ENCODE measurements at places on chromosomes 2 and 18.

- no peak for DNase-seq
These were observed 2.3 kb upstream of the GLI2 start for GRCh38 chr2:120733238-120733932.

- DNase-seq: no peak
These were observed 411.8 kb downstream of the RAD51AP2 start for GRCh38 chr2:17106418-17106817.

DNA sequence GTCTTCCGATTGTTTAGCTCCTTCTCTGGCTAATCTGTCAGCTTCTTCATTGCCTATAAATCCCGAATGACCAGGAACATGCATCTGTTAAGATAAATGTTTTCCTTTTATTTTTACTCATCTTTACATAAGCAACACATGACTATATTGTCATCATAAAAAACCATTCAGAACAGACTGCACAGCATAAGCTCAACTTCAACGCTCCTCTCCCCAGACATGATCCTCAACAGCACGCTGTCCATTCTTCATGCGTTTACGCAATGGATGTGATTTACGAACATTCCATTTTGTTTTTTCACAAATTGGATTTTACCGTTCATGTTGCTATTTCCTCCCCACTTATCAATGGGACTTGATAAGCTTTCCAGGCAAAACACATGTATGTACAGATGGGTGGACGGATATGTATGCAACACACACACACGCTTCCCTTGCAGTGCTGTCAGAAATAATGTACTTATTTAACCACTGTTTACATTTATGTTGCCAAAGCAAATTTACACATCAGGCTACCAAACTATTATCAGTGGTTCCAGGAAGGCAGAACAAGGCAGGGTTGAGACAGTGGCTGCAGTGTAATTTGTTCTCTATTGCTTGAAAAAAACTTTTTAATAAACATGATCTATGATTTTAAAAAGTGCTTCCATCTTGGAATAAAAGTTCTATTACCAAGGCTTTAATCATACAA lies 12.2 kb downstream of the RNASEH1 start:
- DNase-seq: no peak

- DNase-seq: no peak
These were observed 1129.4 kb downstream of the TDRD15 start for GRCh38 chr2:22253171-22253570.

DNA sequence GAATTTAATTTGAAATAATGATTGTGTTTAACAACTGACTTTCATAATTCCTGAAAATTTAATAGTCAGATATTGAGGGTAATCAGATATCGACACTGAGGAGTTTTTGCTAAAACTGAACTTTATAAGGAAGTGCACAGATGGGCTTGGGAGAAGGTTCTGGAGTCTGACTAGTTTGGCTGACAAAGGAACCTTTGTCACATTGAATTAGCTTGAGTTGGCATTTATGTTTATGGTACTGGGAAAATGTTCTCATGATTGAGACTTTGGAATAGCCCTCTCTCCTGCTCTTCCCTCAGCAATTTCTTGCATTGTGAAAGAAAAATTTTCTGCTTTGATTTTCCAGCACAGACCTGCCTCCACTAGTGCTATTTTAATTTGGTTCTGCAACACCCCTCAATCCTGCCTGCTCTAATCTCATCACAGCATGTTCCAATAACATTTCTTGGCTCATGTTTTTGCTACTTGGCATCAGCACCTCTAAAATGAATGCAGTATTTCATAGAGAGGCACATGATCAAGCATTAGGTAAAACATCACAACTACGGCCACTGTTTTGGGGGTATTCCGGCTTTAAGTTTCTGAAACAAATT lies 133.9 kb upstream of the FSHR start:
- DNase-seq: no peak

DNA sequence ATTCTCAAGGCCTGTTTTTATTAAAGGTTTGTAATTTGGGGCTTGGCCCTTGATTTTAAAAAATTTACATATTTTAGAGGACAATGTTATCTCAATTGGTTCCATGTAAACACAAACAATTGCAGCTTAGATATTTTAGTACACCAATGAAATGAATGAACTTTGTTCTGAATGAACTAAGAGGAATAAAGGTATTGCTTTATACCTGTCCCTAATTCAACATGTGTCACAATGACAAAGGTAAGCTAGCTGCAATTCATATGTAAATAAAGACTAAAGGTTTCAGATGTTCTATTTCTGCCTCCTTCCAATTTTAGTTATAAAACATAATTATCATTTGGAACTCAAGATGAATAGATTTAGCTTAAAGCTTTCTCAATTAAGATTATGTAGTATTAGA lies 11.4 kb downstream of the HOXD1 start:
- no peak for DNase-seq

- no peak for DNase-seq
These were observed 324.8 kb upstream of the MEIS1 start for GRCh38 chr2:66110086-66110485.

DNA sequence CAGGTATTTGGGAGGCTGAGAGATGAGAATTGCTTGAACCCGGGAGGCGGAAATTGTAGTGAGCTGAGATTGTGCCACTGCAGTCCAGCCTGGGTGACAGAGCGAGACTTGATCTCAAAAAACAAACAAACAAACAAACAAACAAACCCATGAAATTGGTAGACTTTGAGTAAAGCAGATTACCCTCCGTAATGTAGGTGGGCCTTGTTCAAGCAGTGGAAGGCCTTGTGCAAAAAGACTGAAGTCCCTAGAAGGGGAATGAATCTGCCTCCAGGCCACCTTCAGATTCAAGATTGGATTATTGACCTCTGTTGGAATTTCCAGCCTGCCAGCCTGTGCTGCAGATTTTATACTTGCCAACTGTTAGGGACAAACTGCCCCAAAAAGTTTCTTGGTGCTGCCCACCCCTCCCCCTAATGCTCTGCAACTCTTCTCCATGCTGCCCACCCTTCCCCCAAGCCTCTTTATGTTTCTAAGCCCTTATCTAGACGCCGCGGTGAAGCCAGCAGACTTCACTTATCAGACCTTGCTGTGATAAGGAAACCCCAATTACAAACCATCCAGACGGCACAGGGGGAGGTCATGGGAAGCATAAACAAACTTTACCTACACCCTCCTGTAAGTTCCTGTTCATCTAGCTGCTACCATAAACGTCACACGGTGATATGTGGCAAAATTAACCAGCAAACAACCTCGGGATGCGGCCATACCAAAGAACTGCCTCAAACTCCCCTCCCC lies 17.0 kb downstream of the CYP27A1 start:
- DNase-seq: no peak

- no peak for DNase-seq
These were observed 27.4 kb upstream of the PPP3R1 start for GRCh38 chr2:68279691-68280090.

Measured in activated T-helper 1 cell treated with Interleukin-2 at 50 U/mL for 16 hours (primary cell).